ENCODE measurements at places on chromosomes 13 and 19.

DNA sequence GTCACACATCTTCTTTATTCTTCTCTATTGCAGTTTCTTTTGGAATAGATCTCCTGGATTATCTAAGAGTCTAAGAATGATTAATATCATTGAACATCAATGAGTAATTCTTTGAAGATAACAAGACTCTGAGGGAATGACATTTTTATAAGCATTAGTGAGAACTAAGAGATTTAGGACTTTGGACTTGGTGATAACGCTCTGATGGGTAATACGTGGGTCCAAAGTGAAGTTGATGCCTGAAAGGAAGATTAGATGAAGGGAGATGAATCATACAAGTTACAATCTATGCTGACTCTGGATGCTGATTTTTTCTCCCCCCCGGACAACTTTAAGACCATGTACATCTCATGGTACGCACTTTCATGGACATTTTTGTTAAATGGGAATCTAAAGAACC is 364.5 kb downstream of the GPC5 start:
- DNase-seq = no peak

GRCh38 chr13:41434831-41435520 is 22.4 kb upstream of the RGCC start:
- DNase-seq = no peak

GRCh38 chr19:2827840-2828489 is 8.3 kb downstream of the ZNF554 start:
- DNase-seq = no peak

GRCh38 chr19:17394891-17395415 is 957 bp upstream of the CCDC194 start:
- DNase-seq = peak; percentile 72

- peak; percentile 52 for DNase-seq
Measured at GRCh38 chr19:38213911-38214625, 10.0 kb downstream of the DPF1 start.

GRCh38 chr13:110161112-110161882 is 145.7 kb downstream of the COL4A1 start:
- DNase-seq = no peak

DNA sequence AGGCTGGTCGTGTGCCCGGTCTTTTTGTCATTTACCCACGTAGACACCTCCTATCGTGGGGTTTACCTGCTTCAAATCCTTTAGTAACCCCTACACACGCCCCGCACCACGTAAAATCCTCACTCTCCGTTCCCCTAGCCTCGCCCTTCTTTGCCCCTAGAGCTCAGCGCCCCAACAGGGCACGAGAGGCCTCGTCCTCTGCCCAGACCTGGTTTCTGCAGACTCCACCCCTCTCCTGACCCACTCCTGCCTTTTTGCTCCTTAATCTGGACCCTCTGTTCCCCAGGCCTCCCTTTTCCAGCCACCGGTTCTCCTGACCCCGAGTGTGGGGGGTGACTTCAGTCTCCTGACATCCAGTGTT is 412 bp downstream of the ZNF528 start:
- DNase-seq = peak; percentile 36

DNA sequence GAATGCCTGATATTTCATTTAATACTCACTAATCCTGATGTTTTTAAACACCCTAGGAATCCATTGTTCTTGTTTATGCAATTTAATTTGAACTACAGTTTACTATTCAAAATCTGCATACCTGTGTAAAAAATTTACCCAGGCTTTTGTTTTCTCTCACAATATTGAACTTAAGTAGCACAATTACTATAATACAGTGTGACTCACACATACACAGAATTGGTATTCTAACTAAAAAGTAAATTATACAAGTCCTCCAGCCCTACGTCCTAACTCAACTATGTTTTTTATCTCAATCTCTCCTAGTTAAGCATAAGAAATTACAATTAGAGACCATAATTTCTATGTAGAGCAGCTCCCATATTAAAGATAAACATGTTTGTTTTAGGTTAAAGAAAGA is 41.8 kb downstream of the MYCBP2 start:
- DNase-seq = no peak

DNA sequence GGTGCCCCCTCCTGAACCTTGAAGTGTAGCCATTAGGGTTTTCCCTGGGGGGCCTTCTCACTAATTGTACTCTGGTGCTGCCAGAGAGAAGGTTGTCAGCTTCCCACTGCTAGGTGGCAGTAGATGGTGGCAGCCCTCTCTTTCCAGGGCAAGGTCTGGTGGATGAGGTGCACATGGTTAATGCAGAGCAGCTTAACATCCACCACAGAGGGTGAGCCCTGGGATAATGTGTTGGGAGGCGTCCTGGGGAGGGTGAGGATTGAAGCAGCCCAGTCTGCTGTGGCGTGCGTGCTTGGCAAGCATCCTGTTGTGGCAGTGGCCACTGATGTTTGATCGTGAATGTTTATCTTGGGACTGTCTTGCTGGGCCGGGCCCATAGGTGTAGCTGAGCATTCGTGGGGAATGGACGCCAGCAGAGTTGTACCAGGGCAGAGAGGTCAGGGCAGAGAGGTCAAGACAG is 5.8 kb downstream of the EGLN2 start:
- no peak for DNase-seq

DNA sequence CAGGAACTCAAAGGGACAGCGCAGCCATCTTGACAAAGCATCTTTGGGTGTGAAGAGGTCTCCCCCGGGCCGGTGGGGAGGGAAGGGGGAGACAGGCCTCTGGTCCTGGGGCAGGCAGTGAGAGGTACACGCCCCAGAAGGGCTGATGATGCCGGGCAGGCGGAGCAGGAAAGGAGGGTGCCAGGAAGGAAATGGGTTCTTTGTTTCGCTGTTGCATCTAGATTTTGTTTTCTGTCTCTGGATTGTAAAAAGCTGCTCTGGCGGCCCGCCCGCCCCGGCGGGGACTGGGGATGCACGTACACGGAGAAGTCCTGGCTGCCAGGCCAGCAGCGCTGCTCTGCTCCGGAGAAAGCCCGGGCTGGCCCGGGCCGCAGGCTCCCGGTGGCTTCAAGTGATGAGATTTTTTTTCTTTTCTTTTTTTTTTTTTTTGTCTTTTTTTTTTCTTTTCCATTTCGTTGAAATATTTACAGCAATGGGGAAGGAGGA is 13.2 kb upstream of the ASF1B start:
- DNase-seq = no peak

DNA sequence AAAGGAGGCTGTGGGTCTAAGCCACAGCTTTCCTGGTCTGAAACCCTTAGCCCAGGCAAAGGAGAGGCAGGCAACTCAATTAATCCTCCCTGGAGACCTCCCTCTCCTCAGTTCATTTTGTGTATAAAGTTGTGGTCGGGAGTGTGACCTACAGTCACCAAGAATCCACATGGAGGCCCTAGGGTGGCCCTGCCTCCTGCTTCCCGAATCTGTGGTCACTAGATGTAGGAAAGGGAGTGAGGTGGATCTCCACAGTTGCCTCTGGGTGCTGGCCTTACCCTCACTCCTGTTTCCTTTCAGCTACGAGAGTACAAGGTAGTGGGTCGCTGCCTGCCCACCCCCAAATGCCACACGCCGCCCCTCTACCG is 1.3 kb downstream of the RPL18A start:
- no peak for DNase-seq

DNA sequence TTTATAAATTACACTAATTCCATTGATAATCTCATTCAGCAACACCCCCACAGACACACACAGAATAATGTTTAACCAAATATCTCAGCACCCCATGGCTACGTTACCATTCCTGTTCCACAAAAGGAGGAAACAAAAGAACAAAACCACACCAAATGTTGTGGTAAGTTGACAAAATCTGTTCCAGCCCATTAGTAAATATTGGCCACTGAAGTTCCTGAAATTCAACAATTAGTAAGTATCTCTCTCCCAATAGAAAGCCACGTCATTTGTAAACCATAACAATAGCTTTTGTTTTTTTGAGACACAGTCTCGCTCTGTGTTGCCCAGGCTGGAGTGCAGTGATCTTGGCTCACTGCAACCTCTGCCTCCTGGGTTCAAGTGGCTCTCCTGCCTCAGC is 2.3 kb upstream of the FCAR start:
- DNase-seq = no peak

- no peak for DNase-seq
Measured at GRCh38 chr19:38289955-38290354, 14.1 kb upstream of the C19orf33 start.

DNA sequence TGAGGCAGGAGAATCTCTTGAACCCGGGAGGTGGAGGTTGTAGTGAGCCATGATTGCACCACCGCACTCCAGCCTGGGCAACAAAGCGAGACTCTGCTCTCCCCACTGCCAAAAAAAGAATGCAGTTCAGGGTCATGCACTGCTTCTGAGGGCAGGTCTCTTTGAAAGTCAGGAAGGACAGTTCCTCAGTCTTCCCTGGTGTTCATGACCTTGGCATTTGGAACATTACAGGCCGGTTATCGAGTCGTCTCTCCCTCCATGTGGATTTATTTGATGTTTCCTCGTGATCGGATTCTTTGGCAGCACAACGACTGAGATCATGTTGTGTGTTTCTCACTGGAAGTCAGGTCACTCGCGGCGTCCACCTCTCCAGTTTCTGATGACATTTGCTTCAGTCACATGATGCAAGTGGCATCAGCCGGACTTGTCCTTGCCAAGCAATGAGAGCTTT is 17.2 kb downstream of the FGF21 start:
- DNase-seq = no peak

DNA sequence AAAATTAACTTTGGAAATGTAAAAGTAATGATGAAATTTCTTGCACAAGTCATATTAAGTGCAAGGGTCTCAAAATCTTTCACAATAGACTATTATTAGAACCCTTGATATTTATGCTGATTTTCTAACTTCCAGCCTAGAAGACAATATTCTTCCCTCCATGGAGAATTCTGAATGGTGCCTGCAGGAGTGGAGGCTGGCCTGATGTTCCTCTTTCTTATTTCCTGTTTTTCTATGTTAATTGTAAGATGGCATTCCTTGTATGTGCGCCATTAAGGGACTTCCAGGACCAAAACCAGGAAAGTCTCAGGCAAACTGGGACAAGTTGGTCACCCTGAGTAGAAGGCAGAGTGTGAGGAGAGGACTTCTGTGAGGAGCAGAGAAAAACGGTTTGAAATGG is 294.9 kb downstream of the DLEU7 start:
- DNase-seq = no peak

GRCh38 chr13:67229481-67230403 is at the start of gene PCDH9:
TSS of gene PCDH9 (minus strand) at chr13:67230336. CDS start at chr13:67228440, 1,896 bp downstream.
- DNase-seq = peak; percentile 38

GRCh38 chr13:38520041-38520440 is 166.8 kb upstream of the FREM2 start:
- DNase-seq = no peak

- no peak for DNase-seq
Measured at GRCh38 chr13:67651908-67652465, 421.9 kb upstream of the PCDH9 start.

DNA sequence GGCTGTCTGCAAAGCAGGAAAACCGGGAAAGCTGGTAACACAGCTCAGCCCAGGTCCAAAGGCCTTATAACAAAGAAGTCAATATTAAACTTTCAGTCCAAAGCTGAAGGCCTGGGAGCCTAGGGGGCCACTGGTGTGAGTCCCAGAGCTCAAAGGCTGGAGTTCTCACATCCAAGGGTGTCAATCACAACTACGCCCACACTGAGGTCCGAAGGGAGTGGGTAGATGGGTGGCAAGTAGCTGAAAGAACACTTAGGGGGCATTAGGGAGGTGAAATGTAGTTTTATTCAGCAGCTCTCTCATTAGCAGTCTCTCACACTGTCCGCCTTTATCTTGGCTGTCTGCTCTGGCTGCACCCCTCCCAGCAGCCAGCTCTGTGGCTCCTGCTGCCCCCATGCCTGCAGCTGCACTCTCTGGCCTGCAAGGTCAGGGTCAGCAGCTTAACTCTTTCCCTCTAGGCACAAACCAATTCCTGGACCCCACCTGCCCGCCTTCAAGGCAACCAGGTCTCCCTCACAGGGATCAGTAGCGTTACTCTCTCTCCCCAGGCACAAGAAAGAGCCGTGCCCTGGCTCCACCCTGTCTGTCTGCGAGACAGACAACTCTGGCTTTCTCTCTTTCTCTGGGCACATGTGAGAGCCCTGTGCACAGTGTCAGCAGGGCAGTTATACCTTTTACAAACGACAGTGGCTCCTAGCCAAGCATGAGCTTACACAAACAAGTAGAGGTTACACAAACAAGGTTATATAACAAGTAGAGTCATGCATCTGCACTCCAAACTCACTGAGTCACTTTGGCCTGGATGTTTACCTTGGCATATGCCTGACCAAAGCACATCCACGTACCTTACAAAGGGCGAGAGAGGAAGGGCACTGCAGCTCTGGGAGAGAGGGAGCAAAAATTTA is 249.4 kb upstream of the PCDH20 start:
- no peak for DNase-seq

GRCh38 chr13:79678100-79678499 is 197.1 kb downstream of the NDFIP2 start:
- no peak for DNase-seq

GRCh38 chr13:93286047-93286446 is 59.4 kb downstream of the GPC6 start:
- DNase-seq = peak; percentile 7

GRCh38 chr19:10000171-10000826 is 10.0 kb downstream of the COL5A3 start:
- peak; percentile 86 for DNase-seq

GRCh38 chr13:43364210-43365038 is 341.0 kb downstream of the DNAJC15 start:
- DNase-seq = peak; percentile 28

GRCh38 chr13:82713687-82714405 is 1168.4 kb downstream of the SLITRK1 start:
- DNase-seq = no peak

DNA sequence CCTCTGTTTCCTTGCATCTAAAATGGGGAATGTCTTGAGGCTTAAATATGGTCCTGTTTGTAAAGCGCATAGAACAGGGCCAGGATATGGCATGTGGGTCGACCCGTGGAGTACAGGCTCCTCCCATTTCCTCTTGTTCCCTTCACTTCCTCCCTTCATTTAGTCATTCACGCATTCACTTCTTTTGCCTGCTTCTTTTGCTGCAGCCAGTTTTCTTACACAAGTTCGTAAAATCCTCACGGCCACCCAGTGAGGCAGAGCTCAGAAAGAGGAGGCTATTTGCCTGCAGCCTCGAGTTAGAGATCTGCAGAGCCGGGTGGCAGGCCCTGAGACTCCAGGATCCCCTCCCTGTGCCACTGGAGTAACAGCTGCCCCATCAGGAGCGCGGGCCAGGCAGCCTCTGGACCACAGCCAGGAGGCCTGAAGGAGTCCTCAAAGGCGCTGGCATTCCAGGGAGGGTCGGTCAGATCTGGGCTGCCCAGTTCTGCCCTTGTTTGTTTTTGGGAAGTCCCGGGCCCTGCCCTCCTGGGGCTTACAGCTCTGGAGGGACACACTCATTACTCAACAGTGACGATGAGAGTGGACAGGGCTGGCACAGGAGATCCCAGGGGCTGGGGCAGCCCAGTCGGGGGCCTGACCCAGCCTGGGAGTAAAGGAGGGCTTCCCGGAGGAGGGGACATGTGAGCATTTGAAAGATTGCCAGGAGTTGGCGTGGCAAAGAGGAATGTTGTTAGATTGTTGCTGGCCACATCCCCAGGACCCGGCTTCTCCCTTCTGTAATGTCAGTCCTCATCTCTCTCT is 4.6 kb downstream of the PPP5C start:
- no peak for DNase-seq
